WTC11 (cell line): ENCODE measurements at places on chromosomes 2 and 18.

GRCh38 chr2:224263571-224264043, 138.3 kb downstream of the FAM124B start:
- no peak for DNase-seq

GRCh38 chr2:198127627-198128026, 323.2 kb downstream of the PLCL1 start:
- peak; percentile 33 for DNase-seq

DNA sequence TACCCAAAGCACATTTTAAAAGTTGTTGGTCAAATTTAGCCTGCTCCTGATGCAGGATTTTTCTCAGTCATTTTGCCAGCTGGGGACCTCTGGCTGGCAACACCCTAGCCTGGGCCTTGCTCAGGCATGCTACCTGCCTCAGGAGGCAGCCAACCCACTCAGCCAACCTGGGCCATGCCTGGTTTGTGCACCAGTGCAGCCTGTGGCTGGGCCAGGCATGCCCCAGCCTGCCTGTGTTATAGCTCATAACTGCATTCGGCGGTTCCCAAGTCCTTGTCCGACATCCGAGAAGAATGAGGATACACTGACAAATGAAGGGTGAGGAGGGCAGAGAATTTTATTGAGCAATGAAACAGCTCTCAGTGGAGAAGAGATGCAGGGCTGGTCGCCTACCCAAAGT, 608.0 kb downstream of the SUCLG1 start:
- no peak for DNase-seq

GRCh38 chr2:174553811-174554493, 43.7 kb downstream of the WIPF1 start:
- no peak for DNase-seq

DNA sequence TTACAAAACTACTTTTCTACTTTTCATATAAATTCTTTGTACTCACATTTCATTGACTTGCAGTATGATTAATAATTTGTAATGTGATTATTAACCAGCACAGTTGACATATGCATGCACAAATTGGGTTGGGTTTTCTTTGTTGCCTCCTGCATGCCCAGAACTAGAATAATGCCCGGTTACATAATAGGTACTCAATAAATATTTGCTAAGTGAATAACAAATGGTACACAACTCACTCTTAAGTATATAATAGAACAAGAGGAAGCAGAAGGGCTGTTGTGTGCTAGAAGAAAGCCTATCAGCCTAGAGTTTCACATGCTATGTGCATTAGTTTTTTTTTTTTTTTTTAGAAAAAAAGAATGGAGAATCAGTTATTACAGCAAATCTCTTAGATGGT, 9.3 kb downstream of the RDH14 start:
- no peak for DNase-seq

- DNase-seq: no peak
Observed at GRCh38 chr2:128309280-128310093, 9.2 kb downstream of the HS6ST1 start.

DNA sequence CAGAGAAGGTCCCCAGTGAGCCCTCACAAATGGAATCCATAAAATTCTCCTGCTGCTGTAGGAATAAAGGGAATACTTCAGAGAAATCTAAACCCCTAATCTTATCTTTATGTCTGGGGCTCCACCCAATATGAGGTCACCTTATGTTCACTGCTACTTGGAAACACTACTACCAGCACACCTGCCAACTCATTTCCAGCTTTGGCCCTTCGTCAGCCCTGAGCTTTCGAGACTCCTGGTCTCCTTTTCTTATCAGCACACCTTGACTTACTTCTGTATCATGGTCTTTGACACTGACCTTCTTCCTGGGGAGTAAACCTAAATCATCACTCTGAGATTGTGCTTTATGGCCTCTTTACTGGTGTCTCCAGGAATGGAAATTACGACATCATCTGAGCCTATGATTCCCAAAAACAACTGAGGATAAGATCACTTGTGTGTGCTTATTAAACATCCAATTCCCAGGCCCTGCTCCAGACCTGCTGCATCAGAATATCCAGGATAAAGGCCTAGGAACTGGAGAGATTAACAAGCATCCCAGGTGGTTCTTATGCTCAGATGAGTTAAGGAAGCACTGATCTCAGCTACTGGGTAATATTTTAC, 22.2 kb upstream of the ASNSD1 start:
- no peak for DNase-seq

DNA sequence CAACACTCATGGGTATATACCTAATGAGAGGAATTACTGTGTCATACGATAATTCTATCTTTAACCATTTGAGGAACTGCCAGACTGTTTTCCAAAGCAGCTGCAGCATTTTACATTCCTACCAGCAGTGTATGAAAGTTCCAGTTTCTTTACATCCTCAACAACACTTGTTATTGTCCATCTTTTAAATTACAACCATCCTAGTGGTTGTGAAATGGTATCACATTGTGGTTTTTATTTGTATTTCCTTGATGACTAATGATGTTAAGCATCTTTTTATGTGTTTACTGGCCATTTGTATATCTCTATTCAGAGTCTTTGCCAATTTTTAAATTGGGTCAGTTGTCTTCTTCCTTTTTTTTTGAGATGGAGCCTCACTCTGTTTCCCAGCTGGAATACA, 4.0 kb upstream of the CKAP2L start:
- DNase-seq: no peak

GRCh38 chr2:102005989-102006885, 14.5 kb downstream of the IL1R2 start:
- DNase-seq: peak; percentile 50

DNA sequence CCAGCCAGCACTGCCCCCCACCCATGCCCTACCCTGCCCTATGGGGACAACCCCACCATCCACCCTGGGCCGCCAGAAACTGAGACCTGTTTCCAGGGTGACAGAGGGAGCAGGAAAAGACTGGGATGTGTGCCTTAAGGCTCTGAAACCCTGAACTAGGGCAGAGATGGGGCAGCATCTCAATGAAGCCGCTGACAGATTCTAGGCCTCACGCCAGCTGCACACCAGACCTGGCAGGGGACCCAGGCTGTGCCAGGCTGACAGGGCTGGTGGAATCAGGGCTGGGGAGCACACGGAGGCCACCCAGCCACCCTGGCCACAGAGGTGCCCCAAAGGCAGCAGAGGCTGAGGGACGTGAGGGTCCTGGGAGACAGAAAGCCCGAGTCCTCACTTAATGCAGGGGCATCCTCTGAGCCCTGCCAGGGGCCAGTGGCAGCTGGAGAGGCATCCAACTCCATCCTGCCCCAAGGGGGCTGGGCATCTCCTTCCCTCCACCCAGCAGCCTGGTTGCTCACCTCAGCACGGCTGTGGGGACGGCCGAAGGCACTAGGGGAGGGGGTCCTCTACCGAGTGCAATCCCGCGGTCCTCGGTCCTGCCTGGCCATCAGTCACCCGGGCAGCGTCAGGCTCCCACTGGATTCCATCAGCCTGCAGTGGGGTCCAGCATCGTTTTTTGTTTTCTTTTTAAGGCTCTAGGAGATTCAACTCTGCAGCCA, 169.2 kb downstream of the ZFP36L2 start:
- DNase-seq: no peak

DNA sequence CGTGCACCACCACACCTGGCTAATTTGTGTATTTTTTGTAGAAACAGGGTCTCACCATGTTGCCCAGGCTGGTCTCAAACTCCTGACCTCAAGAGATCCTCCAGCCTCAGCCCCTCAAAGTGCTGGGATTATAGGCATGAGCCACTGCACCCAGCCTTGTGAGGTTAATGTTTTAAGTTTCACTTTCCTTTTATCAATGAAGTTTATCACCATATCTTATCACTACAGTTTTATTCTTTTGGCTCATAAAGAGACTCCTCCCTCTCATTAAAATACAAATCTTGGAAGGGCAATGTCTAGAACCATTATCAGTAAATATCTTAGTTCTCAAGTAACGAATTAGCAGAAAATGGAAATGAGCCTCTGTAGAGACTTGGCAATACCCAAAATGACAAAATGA, 173.8 kb downstream of the BCL11A start:
- no peak for DNase-seq

GRCh38 chr2:187468262-187468661, 20.2 kb upstream of the CALCRL start:
- no peak for DNase-seq

DNA sequence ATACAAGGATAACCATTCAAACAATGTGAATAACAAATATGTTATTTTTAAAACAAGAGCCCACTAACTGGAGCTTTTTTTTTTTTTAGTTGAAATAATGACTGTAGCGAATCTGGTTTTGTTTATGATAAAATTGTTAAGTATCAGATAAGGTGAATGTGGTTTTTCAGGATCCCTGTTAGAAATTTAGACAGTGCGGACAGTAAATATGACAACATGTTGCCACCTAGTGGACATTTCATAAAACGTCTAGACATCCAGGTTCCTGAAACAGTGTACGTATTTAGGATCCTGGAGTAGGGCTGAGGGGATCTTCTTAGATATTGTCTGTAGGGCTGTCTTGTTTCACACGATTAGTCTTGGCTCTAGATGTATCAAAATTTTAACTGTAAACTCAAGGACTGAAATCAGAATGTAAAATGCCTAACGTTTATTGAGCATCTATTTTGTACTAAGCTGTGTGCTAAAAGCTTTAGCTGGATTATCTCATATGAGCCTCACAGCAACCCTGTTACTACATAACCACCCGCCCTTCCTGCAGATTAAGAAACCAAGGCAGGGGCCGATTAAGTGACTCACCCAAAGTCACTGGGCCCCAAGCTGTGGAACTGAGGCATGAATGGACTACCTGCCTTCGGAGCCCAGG, 23.9 kb upstream of the CCDC68 start:
- DNase-seq: no peak

- peak; percentile 74 for DNase-seq
Observed at GRCh38 chr2:119234021-119235019, 10.7 kb downstream of the STEAP3 start.

GRCh38 chr18:23178661-23179081, 43.4 kb downstream of the CABLES1 start:
- no peak for DNase-seq

DNA sequence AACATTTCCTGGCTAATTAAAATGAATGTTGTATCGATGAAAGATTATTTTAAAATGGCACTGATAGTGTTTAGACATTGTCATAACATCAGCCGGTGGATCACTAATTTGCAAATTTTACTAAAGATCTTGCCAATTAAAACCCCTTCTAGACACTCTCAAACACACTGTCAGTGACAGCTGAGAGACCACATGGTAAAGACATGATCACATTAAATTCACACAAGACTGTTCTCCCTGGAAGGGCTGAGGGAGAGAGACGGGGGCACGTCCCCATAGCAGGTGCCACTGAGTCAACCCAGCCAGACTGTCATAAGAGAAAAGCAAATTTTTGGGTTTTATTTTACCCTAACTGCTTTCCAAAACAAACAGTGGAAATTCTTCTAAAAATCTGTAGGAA, 306.0 kb downstream of the TXNL1 start:
- DNase-seq: no peak

GRCh38 chr2:39851651-39852110, 72.6 kb upstream of the THUMPD2 start:
- peak; percentile 26 for DNase-seq

DNA sequence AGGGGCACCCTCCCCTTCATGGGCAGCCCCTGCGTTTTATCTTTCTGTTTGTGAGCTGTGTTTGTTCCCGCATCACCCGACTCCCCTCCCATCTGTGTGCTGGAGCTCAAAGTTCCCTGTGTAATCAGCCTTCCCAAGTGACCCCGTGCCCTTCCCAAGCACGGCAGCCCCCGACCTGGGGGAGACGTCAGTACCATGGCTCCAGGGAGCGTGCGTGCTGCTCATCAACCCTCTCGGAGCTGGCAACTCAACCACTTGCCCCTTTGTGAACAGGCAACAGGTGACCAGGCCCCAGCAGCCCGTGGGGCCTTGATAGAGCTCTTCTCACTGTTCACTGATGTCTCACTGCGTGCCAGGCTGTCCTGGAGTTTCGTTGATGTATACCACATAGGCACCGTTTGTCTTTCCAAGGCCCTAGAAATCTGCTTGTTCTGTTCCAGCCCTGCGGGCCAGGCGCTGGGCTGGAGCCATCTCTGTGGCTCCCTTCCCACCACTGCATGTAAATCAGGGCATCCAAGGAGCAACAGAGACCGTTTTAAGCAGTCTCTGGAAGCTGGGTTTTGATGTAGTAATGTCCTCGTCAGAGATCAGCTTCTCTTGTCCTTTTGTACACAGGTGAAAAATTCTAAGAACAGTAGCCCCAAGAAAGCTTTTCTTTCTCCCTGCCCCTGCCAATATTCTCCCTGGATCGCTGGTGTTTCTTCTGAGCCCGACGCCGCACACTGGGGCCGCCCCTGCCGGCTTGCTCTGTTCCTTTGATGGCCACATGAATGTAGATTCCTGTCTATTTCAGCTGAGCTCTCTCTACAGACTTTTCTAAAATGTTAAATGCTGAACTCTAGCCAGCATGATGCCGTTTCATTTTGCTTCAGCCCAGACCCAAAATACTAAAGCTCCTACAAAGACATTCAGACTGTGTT, 107.0 kb upstream of the PTPRM start:
- DNase-seq: no peak

GRCh38 chr2:166539340-166540162, 45.5 kb upstream of the SCN7A start:
- no peak for DNase-seq

DNA sequence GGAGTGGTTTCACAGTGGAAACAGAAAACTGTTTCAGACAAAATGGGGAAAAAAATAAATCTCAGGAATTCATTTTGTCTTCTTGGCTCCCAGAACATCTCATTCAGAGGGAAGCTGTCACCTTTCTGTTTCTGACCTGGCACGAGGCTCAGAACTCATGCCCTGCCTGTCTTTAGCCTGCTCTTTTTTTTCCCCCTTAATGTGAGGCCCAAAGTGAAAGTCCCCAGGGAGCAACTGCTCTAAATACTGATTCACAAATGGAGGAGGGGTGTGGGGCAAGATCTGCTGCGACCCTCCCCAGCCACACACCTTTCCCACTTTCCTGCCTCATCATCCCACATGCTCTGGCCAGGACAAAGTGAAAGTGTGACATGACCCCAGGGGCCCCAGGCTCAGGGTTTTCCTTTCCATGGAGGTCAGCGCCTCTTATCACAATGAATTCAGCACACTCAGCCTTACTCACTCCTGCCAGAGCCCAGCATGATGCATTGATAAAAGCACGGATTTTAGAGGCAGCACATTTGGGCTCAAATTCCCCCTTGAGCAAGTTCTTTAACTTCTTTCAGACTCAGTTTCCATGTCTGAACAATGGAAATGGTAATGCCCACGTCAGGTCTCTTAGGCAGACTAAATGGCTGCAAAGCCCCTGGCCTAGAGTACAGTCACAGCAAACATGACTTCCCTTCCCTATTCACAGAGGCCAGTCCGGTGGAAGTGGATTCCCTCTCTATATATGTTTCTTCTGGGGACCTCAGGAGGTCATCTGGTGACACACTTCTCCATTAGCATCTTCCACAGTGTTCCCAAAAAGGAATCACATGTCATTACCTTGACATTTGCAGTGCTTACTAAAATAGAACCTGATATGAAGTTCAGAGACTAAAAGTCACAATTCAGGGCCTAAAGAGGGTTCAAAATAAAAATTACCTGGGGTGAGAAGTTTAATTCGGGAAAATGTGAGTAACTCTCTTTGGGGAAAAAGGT, 55.3 kb upstream of the TMEM163 start:
- DNase-seq: no peak

GRCh38 chr2:14126846-14127245, 505.7 kb upstream of the LRATD1 start:
- no peak for DNase-seq

GRCh38 chr2:153476816-153477635, 1.5 kb downstream of the RPRM start:
- peak; percentile 62 for DNase-seq
